Mesendoderm (in vitro differentiated cells): ENCODE measurements at places on chromosomes 16 and 17.

GRCh38 chr16:68396481-68396880, 51.8 kb downstream of the SMPD3 start:
- DNase-seq, result no peak

DNA sequence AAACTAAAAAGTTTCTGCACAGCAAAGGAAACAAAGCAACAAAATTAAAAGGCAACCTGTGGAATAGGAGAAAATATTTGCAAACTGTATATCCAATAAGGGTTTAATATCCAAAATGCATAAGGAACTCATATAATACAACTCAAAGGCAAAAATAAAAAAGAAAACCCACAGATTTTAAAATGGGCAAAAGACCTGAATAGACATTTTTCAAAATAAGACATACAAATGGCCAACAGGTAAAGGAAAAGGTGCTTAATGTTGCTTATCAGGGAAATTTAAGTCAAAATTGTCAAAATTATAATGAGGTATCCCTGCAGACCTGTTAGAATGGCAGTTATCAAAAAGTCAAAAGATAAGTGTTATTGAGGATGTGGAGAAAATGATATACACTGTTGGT, 133.5 kb upstream of the CACNG5 start:
- no peak for DNase-seq

- no peak for DNase-seq
Observed at GRCh38 chr17:19905502-19905901, 37.8 kb upstream of the ULK2 start.

DNA sequence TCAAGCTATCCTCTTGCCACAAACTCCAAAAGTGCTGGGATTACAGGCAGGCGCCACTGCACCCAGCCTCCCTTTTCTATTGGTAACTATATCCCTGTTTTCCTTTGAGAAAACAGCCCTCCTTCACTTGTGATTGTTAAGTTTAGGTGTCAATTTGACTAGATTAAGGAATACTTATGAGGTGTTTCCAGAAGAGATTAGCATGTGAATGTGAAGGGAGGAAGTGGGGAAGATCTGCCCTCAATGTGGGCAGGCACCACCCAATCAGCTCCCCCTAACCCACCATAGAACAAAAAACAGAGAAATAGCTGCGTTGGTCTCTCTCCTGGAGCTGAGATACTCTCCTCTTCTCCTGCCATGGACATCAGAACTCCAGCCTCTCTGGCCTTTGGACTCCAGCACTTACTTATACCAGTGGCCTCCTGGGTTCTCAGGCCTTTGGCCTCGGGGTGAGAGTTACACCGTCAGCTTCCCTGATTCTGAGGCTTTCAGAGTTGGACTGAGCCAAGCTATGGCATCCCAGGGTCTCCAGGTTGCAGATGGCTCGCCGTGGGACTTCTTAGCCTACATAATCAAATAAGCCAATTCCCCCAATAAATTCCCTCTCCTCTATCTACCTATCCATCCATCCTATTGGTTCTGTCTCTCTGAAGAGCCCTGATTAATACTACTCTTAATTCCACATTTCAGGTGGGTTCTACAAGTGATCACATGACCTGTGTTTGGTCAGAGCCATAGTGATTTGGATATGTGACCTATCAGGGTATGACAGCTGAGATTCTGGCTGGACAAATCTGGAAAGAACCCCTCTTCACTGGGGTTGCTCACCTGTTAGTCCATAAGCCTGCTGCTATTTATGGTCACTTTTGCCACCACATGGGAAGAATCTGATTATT, 12.0 kb upstream of the STAT3 start:
- peak; percentile 55 for DNase-seq

DNA sequence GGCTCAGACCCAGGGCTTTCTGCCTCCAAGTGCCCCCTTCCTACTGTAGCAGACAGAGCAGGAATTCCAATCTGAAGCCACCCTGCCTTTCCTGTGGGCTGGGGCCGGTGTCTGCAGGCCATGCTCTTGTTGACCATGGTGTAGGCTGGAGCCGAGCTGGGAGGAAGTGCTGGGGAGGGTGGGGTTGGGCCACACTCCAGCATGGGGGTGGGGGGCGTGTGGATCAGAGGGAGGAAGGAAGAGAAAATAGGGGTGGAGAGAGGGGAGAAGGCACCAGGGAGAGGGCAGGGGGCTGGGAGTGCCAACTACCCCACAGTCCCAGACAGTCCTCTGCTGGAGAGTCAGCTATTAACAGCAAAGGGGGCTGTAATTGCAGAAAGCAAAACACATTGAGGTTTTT, 54.3 kb upstream of the JPH3 start:
- DNase-seq, result no peak

DNA sequence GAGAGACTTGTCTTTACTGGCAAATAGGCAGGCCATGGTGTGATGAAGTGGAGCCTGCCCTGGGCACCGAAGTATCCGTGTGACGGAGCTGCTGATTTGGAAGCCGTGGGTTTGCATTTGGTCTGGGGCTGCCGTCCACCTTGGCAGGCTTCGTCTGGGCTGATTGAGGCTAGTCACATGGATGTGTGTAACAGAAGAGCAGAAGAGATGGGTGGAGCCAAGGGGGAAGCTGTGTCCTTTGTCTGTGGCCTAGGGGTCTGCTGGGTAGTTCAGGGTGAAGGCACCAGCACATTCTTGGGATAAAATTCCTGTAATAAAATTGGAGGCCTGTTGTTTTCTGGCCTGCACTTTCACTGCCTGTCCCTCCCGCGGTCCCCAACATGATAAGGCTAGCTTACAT, 106.1 kb downstream of the AATF start:
- DNase-seq, result no peak

DNA sequence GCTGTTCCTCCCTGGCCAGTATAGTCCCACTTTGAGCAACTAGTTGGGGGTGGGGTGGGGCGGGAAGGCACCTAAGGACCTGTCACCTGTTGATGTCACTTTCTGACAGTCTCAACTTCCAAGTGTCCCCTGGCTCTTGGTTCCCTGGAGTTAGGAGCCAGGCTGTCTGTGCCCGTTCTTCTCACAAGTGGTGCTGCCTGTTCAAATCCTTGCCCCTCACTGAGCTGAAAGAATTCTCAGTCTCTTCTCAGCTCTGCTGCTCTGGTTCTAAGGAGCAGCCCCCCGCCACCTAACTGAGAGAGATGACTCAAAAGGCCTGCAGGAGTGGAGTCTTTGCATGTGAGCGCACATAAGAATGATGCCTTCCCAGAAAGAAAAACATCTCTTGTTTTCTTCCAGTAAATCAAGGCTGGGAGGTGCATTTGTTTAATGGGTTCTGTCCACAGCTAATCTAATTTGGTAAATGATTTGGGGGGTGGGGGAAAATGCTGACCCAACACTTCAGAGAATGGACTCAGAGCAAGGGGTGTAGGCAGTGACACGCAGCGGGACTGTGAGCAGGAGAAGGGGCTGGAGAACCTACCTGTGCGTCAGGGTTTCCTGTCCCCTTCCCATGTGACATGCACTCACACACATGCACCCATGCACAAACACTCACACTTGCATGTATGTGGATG, 78.2 kb upstream of the NLRP1 start:
- DNase-seq, result no peak

GRCh38 chr17:14630046-14630445, 329.2 kb downstream of the HS3ST3B1 start:
- no peak for DNase-seq

GRCh38 chr16:55575496-55575895, 9.0 kb downstream of the CAPNS2 start:
- DNase-seq, result no peak

- no peak for DNase-seq
Observed at GRCh38 chr17:1976000-1976682, 49.0 kb downstream of the RTN4RL1 start.

- no peak for DNase-seq
Observed at GRCh38 chr17:28460901-28461300, 12.5 kb upstream of the SLC13A2 start.

GRCh38 chr16:85926370-85926769, 27.4 kb downstream of the IRF8 start:
- DNase-seq, result peak; percentile 51

DNA sequence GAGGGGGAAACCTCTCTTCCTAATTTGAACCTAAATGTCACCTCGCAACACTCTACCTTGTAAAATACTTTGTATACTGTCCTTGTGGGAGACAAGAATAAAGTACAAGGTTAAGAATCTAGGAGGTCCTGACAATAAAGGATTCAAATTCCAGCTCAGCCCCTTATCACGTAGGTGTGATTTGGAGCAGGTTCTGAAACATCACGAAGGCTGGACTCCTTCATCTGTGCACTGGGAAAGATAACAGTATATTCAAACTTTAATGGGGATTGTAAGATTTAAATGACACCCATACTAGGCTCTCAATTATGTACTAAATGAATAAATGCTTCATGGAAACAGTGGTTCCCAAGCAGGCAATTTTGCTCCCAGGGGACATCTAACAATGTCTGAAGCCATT, 2.1 kb downstream of the TXNDC11 start:
- DNase-seq, result no peak

GRCh38 chr17:45940826-45941225, 46.5 kb downstream of the MAPT start:
- DNase-seq, result no peak

DNA sequence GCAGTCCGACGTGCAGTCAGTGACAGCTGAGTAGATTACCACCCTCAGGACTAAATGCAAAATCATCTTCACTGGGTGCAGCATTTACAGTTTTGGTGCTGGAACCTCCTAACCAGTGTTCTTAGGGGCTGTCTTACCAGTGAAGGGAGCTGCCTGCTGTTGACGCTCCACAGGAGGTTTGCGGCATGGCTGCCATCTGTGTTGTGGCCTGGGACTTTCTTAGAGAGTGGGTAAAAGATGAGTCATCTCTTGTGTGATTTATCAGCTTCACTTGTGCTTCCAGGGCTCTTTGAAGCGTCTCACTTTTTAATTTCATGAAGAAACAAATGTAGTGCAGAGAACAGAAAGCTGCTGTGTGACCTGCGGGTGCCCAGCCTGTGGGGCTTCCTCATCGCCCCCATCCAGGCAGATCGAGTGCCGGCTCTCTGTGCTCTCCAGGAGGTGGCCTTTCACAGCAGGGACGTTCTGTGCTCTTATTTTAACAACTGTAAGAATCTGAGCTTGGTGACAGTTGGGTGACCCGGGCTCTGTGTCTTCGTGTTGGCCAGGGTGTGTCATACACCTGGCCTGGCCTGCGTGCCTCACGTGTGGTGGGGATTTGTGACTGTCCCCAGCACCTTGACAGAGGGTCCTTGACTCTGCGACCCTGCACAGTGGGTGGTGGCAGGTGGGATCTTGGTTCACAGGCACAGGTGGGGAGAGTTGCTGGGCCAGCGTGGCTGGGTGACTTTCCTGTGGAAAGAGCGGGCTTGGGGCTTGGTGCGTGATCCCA, 24.3 kb upstream of the ZNF750 start:
- DNase-seq, result peak; percentile 33

- DNase-seq, result no peak
Observed at GRCh38 chr16:57042157-57043111, 49.9 kb upstream of the CPNE2 start.

DNA sequence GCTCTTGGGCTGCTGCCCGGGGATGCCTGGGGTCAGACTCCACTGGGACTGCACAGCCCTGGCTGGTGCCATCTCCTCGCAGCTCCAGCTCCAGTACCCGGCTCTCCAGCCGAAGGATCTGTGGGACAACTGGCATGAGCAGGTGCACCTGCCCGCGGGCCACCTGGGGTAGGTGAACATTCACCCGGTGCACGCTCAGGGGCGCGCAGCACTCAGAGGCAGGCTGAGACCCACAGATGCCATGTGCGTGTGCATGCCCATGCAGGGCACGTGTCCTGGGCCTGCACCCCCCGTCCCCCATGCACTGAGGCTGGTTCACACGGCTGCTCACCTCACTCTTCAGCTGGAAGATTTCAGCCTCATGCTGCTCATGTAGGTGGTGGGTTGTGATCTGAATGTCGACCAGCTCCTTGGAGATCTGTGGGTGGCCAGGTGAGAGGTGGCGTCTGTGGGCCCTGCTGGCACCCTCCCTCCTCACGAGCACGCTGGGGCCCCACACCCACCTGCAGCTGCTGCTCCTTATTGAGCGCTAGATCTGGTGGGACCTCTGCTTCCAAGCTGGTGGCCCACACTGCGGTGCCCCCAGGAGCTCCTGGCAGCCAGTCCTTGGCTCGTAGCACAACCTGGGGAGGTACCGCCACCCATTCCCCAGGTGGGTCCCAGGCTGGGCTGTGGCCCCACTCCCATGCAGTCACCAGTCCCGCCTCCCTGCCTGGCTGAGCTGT, 618 bp downstream of the CCDC78 start:
- DNase-seq, result no peak

DNA sequence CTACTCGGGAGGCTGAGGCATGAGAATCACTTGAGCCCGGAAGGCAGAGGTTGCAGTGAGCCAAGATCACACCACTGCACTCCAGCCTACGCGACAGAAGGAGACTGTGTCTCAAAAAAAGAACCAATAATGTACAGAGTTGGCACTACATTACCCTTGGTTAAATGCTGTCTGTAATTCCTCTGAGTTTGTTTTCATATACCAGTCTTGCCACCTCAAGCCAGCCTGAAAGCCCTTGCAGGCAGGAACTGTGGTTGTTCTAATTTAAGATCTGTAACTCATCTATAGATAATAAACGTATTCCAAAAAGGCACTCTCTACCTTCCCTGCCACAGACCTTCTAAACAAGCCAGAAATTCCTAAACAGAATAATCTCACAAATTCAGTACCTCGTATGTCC, 4.3 kb upstream of the KANSL1 start:
- no peak for DNase-seq

DNA sequence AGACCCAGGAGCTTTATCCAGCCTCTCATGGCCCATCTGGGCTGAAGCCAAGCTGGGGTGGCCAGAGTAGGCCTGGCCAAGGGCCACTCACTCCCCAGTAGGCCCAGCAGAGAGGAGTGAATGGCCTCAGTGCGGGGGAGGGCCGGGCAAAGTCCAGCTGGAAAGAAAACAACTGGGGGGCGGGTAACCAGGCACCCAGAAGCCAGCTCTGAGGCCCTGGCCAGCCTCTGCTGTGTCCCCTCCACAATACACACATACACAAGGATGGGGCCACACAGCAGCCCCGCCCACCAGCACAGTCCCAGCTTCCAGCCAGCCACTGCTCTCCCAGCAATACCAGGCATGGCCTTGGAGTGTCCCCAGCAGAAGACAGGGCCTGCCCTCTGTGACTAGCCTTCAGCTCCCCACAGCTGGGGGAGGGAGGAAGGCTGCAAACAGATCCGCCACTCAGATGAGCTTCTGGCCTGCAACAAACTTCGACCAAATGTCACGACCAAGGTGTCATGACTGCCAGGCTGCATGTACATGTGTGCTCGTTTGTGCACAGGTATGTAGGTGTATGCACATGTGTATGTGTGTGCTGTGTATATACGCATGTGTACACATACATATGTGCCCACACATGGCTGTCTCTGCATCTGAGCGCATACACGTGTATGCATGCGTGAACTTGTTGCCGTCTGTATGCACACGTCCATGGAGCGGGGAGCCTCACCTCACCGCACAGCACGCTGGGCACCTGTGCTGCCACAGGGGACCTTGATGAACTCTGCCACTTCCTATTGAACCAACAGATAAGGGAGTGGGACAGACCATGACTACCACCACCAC, 5.0 kb downstream of the CARHSP1 start:
- peak; percentile 84 for DNase-seq
